ENCODE measurements at places on chromosomes 4 and X. TPM values are rescaled to one million over a fixed set of nuclear protein-coding genes. Genes with fewer than 3 reads are reported as not detected.

Gene UBQLN2
- total RNA-seq: 13.0 TPM

- H3K27ac ChIP-seq: no peak overlapping the region
- H3K36me3 ChIP-seq: no peaks in the 10 kb centered on the region
- no peak for DNase-seq
- no peak overlapping the region for H3K4me3 ChIP-seq
- H3K27me3 ChIP-seq: no peaks in the 10 kb centered on the region
Measured at GRCh38 chrX:150663073-150663472, 30.1 kb upstream of the MTMR1 start.

- no peaks in the 10 kb centered on the region for H3K27me3 ChIP-seq
- H3K36me3 ChIP-seq: no peaks in the 10 kb centered on the region
- H3K4me1 ChIP-seq: peaks cover 7% of the 10 kb centered on the region
Measured at GRCh38 chr4:85862896-85863295, 387.9 kb downstream of the ARHGAP24 start.

DNA sequence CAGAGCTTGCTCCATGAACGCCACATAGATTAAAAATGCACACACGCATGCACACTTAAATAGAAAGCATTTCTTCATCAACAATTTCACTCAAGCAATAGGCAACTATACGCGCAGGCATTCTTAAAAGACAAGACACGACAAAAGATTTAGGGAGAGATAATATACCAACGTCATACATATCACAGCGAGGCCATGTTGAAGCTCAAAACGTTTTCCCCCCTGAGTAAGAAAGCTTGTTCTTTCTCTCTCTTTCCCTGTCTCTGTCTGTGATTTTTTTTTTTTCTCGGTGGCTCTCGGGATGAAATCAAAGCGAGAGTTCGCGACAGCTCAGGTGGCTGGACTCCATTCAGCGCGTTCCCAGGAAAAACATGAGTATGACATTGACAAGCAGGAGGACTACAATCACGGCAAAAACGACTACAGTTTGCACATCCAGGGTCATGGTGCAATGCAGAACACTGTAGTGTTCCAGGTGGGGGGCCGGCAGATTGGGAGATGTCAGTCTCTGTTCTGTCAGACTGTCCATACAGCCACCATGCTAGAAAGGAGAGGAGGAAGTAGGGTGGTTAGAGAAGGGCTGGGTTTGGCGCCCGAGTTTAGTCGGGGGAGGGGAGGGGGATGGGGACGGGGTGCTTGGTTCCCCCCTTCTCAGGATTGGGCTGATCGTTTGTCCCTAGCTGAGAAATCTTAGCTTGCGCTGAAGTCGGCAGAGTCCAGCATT lies 30.7 kb downstream of the ARHGEF9 start:
- 0 out of 2 replicates have a peak, but pooled peaks cover 3% of the 10 kb centered on the region for H3K4me1 ChIP-seq
- no peak for DNase-seq
- no peaks in the 10 kb centered on the region for H3K36me3 ChIP-seq
- no peaks in the 10 kb centered on the region for H3K27me3 ChIP-seq
- peak overlapping the region; percentile 74 for H3K27ac ChIP-seq

- H3K36me3 ChIP-seq: no peaks in the 10 kb centered on the region
- no peaks in the 10 kb centered on the region for H3K27me3 ChIP-seq
- H3K27ac ChIP-seq: no peak overlapping the region
- H3K4me1 ChIP-seq: no peaks in the 10 kb centered on the region
Measured at GRCh38 chr4:86717651-86718050, 123.5 kb downstream of the PTPN13 start.

GRCh38 chrX:122770581-122770980 lies 413.5 kb upstream of the GRIA3 start:
- peak; percentile 38 for DNase-seq
- no peaks in the 10 kb centered on the region for H3K36me3 ChIP-seq
- no peak overlapping the region for H3K4me3 ChIP-seq
- no peaks in the 10 kb centered on the region for H3K27me3 ChIP-seq

GRCh38 chrX:102846544-102847236 lies 90.4 kb upstream of the RAB40AL start:
- no peaks in the 10 kb centered on the region for H3K4me1 ChIP-seq
- no peak overlapping the region for H3K4me3 ChIP-seq
- H3K27ac ChIP-seq: no peak overlapping the region
- no peaks in the 10 kb centered on the region for H3K27me3 ChIP-seq
- H3K36me3 ChIP-seq: no peaks in the 10 kb centered on the region
